GM18507 (cell line): ENCODE measurements at places on chromosomes 6 and 20.

DNA sequence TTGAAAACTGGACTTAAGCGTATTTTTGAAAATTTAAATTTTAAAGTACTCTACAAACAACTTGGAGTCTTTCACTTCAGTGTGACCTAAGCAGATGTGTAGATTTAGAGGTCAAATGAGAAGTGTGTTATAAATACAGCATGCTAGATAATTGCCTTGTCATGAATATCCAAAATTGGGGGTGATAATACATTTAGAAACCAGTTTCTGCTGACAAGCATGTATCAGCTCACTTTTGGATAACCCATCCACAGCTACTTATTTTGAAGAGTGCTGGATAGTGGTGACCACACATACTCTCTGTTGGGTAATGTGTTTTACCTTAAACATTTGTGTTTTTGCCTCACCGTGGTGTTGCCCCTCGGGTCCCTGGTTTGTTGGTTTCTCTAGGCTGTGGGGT lies 14.9 kb downstream of the RREB1 start:
- no peak for DNase-seq

DNA sequence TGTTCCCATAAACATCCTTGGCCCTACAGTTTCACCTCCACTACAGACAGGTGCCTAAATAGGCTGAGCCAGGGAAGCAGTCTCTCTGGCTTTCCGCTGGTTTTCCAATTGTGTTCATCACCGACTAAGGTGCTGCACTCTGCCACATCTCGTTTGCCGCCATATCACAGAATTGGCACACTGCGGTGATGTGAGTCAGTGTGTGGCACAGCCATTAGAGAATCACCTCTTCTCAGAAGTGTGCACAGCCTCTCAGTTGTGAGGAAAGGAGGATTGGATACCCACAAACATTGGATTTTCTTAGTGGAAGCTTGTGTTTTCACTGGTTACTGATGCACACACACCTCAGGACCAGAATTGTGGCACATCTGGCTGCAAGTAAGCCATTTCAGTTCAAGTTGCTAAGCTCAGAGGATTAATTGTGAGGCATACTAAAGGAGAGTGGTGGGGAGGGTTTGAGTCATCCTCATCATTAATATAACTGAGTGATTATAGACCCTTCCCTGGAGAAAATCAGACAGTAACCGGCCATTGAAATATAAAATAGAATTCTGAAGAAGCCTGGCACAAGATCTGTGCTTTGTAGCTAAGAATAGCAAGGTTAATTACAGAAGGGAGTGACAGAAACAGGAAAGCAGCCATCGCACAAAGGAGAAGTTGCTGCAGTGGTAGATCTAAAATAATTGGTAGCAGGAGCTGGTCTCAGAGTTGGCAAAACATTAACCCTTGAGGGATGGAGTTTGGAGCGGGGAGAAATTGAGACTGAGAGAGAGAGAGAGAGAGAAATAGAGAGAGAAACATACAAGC lies 506.9 kb downstream of the LMBRD1 start:
- no peak for DNase-seq

DNA sequence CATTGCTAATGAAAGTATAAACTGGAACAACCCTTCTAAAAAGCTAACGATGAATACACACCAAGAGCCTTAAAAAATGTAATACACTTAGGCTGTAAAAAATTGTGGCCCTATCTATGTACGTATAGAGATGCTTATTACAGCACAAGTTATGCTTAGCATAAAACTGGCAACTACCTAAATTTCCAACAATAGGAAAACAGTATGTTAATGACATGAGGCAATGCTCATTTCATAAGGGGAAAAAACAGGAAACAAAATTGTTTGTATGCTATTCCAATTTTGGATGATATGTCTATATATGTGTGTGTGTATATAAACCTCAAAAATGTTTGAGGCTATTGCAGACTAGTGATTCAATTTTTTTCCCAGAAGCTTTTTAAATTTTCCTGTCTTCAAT lies 82.5 kb downstream of the DTNBP1 start:
- DNase-seq = no peak

DNA sequence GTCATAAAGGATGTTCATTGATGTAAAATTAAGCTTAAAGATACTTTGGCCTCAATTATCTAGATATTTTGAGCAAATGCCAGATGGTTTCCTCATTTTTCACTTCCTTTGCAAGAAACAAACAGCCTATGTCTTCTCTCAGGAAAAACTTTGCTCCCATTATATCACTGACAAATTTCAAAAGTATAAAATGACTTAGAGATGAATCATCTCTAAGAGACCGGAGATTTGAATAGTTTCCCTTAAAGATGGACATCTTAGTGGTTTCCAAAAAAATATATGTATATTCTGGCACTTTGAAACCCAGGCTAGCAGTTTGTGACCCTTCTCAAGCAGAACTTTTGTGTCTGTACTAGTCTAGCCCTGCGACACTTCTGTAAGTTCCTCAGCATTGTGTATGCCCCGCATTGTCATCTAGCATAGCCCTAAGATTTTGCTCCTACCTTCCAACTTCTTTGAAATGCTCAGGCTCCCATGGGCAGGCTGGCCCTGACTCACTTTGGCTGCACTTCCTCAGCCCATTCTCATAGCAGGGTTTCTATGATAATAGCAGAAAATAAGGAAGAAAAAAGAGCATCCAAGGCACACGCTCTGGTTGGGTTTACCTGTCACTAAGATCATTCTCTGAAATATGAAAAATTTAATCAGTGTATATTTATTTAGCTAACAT lies 25.7 kb upstream of the POU3F2 start:
- DNase-seq = no peak

- DNase-seq = no peak
These were observed 1.2 kb upstream of the CDC25B start for GRCh38 chr20:3794701-3795420.

DNA sequence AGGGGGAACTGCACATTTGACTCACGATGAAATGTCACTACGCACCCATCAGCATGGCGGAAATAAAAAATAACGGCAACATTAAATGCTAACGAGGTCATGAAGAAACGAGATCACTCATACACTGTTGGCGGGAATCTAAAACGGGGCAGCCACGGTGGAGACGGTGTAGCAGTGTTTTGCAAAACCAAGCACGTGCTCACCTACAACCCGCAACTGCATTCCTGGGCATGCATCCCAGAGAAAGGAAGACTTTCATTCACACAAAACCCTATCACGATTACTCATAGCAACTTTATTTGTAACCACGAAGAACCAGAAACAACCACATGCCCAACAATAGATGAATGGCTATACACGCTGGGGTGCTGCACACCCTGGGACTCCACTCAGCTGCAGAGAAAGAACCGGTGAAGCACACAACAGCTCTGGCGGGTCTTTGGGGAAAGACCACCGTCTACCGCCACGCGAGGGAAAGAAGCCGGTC lies 77.0 kb downstream of the YTHDF1 start:
- no peak for DNase-seq

DNA sequence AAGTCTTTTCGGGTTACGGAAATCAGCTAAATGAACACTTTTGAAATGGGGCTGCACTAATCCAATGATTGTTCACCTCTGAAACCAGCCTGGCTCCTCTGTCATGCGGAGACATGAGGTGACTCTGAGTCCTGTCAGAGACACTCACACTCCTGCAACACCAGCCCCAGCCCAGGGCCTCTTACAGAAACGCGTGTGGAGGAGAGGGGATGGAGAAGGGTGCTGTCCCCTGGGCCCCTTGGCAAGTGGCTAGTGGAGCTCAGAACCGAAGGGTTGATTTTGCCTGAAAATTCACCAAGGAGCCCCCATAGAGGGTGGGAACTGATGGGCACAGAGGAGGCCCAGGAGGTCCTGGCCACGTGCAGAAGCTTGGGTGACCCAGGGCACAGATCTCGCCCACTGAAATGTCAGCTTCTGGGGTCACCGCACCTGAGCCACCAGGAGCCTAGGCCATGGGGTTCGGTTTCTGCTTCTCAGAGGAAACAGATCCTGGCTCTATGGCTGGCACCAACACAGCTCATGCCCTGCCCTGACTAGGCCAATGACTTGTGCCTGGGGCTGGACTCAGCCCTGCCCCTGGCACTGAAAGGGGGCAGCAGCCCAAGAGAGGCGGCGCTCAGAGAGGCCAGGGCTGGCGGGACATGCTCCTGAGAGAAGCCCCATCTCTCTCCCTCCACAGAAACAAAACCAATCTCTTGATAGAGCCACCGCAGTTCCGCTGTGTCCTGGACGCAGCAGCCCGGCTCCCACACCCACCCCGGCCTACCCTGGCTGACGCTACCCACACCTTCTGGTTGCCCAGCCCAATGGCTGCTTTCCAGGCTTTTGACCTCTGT lies 144.7 kb downstream of the ERMARD start:
- DNase-seq = no peak

DNA sequence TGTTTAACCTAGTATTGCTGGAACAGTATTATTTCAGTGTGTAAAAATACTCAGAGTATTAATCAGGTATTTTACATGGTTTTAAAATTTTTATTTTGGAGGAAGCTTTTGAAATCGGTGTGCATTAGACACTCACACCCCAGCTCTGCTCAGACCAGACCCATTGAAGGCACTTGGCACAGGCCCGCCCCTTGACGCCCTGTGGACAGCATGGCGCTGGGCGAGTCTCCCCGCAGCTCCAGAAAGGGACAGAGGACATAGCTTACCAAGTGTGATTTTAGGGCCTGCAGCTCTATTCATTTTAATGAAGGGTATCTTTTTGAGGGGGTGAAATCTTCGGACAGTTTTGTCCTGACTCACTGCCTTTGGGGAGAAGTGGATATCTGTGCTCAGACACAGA lies 164.5 kb downstream of the CDH4 start:
- DNase-seq = no peak

- no peak for DNase-seq
These were observed 9.1 kb downstream of the HIVEP2 start for GRCh38 chr6:142935553-142936517.

GRCh38 chr6:161743509-161744178 lies 469.8 kb upstream of the AGPAT4 start:
- no peak for DNase-seq

DNA sequence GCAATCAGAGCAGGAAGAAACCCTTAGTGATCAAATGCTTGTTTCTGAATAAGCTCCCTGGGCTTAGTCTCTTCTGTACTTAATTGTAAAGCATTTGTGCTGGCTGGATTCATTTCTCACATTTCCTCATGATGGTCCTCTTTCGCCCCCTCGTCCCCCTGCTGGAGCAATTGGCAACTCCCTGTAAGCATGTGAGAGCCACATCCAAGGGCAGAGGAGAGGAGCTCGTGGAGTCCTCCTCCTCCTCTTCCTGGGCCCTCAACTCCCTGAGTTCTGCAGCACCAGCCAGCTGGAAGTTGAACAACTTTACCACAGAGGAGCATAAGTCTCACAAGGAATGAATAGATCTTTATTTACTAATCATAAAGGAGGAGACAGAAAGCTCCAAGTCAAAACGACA lies 12.6 kb downstream of the ANKEF1 start:
- no peak for DNase-seq

DNA sequence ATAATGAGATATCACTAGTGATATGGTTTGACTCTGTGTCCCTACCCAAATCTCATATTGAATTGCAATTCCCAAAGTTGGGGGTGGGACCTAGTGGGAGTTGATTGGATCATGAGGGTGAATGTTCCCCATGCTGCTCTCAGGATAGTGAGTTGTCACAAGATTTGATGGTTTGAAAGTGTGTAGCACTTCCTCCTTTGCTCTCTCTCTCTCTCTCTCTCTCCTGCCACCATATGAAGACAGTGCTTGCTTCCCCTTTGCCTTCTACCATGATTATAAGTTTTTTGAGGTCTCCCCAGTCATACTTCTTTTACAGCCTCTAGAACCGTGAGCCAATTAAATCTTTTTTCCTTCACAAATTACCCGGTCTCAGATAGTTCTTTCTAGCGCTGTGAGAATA lies 1002.0 kb upstream of the ADGRB3 start:
- no peak for DNase-seq

GRCh38 chr6:158852312-158853071 lies 33.3 kb upstream of the EZR start:
- DNase-seq = no peak

GRCh38 chr6:112337209-112337638 lies 9.9 kb upstream of the RFPL4B start:
- no peak for DNase-seq

DNA sequence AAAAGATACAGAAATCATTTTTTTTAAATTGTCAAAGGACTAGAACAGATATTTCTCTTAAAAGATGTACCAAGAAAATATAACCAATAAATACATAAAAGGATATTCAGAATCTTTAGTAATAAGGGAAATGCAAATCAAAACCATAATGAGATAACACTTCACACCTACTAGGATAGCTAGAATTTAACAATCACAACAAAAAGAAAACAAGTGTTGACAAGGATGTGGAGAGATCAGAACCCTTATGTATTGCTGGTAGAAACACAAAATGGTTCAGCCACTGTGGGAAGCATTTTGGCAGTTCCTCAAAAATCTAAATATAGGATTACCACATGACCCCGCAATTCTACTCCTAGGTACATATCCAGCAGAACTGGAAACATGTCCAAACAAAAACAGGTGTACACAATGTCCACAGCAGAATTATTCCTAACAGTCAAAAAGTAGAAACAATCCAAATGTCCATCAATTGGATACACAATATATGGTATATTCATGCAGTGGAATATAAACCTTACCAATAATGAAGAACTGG lies 211.0 kb downstream of the LRFN2 start:
- no peak for DNase-seq

GRCh38 chr20:45911486-45912343 lies at the start of gene PLTP:
Gene PLTP (minus strand): TSS chr20:45912155. CDS start chr20:45911452, 703 bp downstream.
- DNase-seq = no peak

- no peak for DNase-seq
These were observed at the start of gene SOX18 for GRCh38 chr20:64049060-64049877. Gene SOX18 (minus strand): TSS chr20:64049639. CDS start chr20:64049516, 123 bp downstream.

- DNase-seq = no peak
These were observed 33.1 kb downstream of the MYLIP start for GRCh38 chr6:16162003-16162402.

GRCh38 chr6:48136856-48137255 lies 25.9 kb upstream of the PTCHD4 start:
- DNase-seq = no peak

GRCh38 chr20:38414769-38415450 lies 20.2 kb downstream of the SNHG17 start:
- no peak for DNase-seq
